SJSA1 (cell line): ENCODE measurements at places on chromosomes 16 and 17. TPM values are rescaled to one million over a fixed set of nuclear protein-coding genes. Genes with fewer than 3 reads are reported as not detected.

SLFN11 gene
- 13.9 and 29.1 TPM in 2 replicates for total RNA-seq

NAGS gene
- total RNA-seq = 2.8 and 3.3 TPM in 2 replicates

CIBAR2 gene
- total RNA-seq = 0.05 TPM in 1 of 2 replicates, not detected in the other

CD300E gene
- total RNA-seq = not detected in 2 replicates

RNU2-1 gene
- not detected in 2 replicates for total RNA-seq

GLYR1 gene
- 35.2 and 49.0 TPM in 2 replicates for total RNA-seq

MPP3 gene
- 2.4 and 6.4 TPM in 2 replicates for total RNA-seq

RGS11 gene
- not detected in 2 replicates for total RNA-seq

TBC1D3I gene
- total RNA-seq = 0.03 TPM in 1 of 2 replicates, not detected in the other
